DMS 273 treated with DMSO at 0.1 percent for 48 hours (cell line): ENCODE measurements at places on chromosomes 11 and 22.

DNA sequence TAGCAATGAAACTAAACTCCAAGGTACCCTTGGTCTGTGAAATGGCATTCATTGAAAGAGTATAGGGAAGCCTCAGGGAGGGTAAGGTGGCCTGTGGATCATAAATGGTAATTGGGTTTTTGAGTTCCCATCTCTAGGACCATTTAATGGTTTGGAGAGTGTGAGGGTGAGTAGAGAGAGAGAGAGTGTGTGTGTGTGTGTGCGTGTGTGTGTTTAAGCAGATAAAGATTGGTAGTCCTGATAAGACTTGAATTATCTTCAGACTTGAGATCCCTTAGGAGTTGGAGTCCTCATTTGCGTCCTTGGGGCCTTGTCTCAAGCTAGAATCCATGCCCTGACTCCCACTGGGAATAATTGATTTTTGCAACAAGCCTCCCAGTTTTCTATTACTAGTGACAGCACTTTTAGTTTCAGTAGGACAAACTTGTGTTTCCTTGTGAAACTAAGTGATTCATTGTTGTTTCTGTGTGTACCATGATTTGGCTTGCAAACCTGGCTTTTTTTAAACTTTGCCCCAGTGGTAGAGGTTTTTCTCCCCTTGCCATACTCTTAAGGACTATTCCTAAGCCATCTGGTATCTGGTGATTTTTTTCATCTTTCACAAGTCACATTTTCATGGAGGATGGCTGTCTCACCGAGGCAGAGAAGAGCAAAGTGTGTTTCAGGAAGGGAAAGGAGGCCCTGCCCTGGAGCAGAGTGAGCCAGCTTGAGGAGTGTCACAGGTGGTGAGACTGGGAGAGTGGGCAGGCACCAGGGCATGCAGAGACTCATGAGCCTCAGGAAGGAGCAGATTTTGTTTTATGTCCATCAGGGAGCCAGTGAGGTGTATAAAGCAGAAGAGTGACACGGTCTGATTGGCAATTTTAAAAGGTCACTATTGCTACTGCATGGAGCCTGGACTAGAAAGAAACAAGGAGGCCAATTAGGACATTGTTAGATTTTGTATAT is 26.7 kb downstream of the ALKBH3 start:
- no peak for DNase-seq

- no peak for DNase-seq
These were observed 77.0 kb downstream of the RAB30 start for GRCh38 chr11:82994604-82995230.

DNA sequence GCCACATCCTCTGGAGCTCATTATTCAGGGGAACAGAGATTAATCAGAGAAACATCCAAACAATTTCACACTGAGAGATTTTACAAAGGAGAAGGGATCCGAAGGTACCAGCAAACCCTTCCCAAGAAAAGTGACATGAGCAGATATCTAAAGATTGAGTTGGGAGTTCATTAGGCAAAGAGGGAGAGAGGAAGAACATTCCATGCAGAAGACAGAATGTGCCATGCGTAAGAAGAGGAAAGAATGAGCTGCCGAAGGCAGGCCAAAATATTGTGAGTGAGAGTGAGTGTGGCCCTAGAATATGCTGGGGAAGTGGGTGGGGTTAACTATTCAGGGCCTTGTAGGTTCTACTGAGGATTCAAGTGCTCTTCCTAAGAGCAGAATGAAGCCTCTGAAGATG is 50.0 kb upstream of the LYVE1 start:
- no peak for DNase-seq

DNA sequence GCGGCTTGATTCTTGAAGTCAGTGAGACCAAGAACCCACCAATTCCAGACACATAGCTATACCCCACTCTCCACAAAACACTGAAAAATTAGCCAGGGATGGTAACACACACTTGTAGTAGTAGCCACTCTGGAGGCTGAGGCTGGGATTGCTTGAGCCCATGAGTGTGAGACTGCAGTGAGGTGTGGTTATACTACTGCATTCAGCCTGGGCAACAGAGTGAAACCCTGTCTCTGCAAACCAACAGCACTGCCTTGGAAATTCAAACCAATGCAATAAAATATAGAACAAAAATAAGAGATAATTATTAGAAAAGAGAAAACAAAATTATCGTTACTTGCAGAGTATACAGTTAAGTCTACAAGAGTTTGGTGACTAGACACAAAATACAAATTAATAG is 20.2 kb upstream of the PRDM10 start:
- DNase-seq: no peak

DNA sequence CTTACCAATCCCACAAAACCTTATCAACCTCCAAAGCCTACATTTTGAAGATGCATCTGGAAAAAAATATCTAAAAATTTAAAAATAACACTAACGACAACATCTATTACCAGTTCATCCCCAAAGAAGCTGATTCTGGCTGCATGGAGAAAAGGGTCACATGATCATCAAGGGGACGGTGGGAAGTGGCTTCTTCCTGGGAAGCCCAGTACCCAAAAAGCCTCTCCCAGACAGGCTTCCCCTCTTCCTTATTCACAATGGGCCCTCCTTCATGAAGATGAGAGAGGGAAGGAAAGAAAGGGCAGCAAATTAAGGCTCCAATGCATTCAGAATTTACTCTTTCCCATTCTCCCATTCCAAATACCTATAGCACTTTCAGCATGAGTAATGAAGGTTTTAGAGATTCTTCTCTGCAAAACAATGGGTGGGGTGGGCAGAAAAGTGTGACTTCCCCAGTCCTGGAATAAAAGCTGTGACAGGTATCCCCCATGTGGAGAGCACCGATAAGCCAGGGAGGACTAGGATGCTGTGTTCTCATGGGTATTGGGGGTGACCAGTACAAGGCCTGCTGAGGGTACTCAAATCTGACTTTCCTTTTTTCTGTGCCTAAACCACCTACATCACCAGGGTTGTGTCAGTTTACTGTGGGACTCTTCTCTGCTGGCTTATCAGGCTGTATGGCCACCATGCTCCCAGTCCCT is 88.2 kb downstream of the SIK3 start:
- no peak for DNase-seq

DNA sequence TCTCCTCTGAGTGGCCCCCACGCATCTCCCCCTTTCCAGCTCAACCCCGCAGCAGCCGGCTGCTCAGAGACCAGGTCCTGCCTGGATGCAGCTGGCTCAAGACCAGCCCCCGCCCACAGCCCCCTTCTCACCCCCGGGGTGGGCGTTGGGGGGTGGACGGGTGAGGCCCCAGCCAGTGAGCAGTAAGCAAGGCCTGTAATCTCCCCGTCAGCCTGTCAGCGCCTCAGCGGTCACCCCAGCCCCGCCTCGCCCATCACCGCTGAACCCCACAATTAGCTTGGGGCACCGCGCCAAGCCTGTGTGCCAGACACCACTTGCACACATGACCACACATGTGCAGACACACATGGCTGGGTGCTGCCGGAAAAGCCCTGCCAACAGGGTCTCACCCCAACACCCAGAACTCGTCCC is 5.9 kb downstream of the PLXNB2 start:
- DNase-seq: no peak

GRCh38 chr11:116577273-116577672 is 195.5 kb downstream of the BUD13 start:
- no peak for DNase-seq

DNA sequence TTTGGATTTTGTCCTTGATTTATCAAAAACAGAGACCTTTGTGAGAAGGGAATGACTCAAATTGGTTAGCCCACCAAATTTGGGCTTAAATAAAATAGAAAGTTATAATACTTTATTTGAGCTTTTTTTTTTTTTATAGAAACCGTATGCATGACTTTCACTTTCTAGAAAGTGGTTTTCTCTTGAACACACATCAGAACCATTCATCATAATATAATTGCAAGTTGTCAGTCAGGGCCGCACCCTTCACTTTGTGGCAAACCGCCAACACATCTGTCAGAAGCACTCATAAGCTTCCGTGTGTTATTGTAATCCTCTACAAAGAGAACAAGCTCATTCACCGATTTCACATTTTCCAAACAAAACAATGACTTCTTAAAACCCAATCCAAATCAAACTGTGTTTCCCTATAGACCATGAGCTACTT is 76.1 kb downstream of the SOX6 start:
- no peak for DNase-seq

DNA sequence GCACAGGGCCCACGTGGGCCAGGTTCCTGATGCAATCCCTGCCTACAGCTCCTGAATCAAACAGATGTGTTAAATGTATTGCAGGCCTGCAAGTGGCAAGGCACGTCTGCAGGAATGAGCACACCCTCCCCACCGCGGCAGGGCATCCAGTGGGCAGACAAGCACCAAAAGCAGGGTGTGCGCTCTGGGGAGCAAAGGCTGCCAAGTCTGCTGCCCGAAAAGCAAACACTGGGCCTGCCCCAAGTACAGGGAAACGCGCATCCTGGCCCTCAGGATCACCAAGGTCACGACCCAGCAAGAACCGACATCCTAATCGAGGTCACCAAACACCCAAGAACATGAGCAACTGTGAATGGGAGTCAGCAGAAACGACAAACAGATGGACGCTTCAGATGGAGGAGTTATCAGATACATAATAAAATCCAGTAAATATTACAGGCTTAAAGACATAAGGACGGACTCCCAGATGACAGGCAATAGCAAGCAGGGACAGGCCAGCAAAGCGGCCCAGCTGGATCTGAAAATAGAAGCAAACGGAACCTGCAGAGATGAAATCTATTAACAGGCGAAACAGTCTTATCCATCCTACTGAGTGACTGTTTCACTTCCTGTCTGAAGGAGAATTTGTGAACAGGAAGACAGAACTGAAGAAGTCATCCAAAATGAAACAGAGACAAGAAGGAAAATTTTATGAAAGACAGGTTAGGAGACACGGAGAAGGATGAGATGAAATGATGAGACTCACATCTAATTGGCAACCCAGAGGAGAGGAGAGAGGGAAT is 26.7 kb downstream of the CARS1 start:
- DNase-seq: no peak

DNA sequence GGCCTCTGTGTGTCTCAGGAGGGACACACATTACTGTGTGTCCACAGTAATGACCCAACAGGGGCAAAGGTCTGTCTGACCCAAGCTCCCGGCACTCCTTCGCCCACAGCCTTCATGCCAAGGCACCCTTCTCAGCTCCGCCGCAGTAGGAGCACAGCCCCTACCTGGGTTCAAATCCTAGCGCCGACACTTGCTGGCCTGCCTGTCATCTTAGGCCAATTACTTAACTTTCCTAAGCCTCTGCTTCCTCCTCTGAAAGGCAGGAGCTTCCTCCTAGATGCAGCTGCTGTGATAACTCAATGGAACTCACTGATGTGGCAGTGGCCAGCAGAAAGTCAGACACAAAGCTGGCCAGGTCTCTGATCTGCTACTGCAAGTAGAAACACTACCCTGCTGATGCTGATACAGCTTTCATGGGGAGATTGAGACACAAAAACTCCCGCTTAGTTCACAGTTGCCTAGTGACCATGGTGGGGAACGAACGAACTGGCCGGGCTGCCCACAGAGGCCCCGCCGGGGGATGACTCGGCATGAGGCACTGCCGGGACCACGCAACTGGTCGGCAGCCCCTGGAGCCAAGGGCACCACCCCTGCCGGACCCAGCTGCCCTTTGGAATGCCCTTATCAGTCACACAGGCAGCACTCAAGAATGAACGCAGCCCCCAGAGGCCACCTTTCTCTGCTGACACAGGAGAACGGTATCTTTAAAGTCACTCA is 8.1 kb downstream of the EHD1 start:
- no peak for DNase-seq

- no peak for DNase-seq
These were observed 47.2 kb upstream of the CD5 start for GRCh38 chr11:61054927-61055562.

DNA sequence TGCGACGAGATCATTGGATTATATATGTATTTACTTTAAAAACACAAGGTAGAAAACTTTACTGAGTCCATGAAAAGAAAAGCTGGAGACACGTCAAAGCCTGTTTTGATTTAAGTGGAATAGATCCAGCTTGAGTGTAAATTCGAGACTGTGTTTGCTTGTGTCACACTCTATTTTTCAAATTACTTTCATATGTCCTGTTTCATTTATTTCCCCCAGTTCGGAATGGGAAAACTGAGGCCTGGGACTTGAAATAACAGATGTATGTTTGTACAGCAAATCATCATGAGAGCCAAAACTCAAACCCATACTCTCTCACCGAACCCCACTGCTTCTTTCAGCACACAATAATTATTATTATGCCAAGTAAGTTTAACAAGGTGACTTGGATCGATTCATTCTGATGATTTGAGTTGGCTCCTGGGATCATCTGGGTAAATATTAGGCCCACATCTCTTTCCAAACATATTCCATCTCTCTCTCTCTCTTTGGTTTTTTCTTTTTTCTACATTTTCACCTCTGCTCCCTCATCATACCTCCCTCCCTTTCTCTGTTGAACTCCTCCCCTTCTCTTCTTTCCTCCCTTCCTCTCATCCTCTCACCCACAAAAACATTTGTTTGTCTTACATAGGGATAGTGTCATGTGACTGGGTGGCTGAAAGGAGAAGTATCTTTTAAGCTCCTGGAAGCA is 21.2 kb downstream of the FZD4 start:
- DNase-seq: no peak

DNA sequence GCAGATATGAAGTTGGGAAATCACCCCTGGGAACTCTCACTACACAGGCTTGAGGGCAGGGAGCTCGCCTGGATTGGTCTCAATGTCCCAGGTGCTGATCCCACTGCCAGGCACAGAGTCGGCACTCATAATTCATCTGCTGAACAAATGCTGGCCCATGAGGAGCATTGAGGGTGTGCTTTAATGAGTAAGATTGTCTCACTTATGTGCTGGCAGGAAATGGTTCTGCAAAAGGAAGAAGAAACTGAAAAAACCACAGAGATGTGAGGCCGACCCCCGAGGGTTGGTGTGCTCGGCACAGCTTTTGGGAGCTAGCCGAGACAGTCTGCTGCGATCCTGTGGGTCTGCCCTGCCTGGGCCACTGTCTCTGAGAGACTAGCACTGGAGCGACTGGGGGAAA is 9.4 kb downstream of the PLAAT2 start:
- DNase-seq: no peak
